Stimulated activated CD8-positive, alpha-beta memory T cell treated with anti-CD3 and anti-CD28 coated beads, Interleukin-15, amount 100 ng/mL, for 48 hours (primary cell): ENCODE measurements at places on chromosomes 7 and 10.

DNA sequence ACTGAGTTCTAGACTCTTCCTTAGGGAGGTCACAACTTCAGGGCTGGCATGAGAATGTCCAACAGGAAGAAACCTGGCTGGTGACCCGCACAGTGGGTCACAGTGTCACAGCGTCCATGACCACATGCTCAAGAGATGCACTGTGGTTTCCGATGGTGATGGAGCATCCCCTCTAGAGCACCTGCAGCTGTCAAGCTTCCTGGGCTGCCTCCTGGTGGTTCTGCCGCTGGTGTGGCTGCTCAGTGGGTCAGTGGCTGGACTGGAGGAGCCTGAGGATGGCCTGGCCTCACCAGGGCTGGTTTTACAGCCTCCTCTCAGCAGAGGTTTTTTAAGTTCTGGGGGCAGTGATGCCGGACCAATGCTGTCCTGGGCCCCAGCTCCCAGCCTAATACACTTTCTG is 149.3 kb downstream of the SH3PXD2A start:
- no peak for DNase-seq

GRCh38 chr10:18615618-18616017 is 35.8 kb downstream of the NSUN6 start:
- DNase-seq = no peak

DNA sequence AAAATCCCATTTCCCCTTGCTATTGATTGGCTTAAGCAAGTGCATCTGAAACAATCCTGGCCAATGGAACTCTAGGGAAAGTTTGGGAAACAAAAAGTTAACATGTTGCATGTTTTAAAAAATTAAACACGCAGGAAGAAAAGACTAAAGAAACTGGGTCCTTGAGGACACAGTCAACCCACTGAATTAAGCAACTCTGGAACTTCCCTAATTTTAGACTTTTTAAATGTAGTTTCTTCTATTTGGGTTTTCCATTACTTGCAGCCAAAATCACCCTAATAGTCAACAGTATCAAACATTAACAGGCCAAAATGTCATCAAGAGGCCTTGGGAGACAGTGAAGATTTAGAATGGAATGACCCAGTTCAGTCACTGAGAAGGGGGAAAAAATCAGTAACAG is 40.6 kb downstream of the OSBPL3 start:
- DNase-seq = no peak

DNA sequence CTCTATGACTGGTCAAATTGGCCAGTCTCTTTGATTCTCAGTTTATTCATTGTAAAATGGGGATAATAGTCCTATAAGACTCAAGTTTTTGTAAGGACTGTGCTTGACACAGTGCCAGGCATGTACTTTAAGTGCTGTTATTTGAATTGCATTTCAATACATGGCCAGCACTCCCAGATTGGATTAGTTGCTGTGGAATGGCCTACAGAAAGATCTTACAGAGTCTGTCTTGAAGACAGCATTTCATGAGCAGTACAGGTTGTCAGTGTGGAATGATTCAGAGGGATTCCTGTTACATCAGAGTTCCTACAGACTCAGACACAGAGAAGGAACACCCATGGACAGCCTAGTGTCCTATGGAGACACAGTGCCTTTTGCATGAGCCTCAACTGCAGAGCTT is 238.1 kb upstream of the BMPER start:
- DNase-seq = no peak

- no peak for DNase-seq
These were observed 50.7 kb upstream of the RPA3 start for GRCh38 chr7:7768977-7769709.

GRCh38 chr10:102001435-102002068 is 54.4 kb downstream of the ARMH3 start:
- no peak for DNase-seq

DNA sequence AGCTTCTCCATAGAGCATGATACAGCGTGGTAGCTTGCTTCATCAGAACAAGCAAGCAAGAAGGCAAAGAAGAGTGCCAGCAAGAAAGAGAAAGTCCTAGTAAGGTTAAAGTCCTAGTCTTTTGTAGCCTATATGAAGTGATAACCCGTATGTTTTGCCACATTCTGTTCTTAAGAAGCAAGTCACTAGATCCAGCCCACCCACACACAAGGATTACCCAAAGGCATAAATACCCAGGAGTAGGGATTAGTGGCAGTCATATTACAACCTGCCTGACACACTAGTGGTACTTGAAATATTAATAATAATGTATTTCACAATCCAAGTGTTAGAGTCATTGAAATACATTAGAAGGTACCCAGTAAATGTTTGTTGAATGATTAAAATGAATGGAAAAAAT is 285.5 kb downstream of the HPSE2 start:
- DNase-seq = no peak

DNA sequence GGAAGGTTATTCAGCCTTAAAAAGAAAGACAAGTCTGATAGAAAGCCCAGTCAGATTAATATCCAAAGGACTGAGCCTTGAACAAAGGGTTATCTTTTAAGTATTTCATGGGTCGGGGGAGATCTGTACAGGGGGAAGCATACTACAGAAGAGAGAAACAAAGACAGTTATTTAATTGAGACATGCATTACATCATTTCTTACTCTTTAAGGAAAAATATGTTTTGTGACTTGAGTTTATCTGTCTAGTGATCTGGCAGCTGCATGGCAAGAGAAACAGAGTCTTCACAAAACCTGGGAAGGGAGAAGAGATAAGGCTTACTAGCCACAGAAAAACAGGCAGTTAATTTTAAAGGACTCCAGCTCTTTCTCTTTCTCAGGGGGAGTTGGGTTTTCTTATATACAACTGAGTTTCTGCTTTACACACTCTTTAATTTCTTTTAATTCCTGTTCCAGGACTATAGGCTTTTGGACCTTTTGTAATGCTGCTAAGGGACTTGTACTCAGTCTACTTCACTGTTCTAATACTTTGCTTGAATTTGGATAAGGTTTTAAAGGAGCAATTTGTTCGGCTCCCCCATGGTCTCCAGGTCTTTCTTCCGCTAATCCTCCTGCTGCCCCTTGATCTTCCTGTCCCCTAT is 20.9 kb upstream of the CYP3A43 start:
- no peak for DNase-seq

GRCh38 chr10:108662975-108663374 is 1260.3 kb downstream of the XPNPEP1 start:
- DNase-seq = no peak

- DNase-seq = no peak
These were observed 95.9 kb downstream of the ADARB2 start for GRCh38 chr10:1641402-1641801.
